CD4-positive, alpha-beta T cell (primary cell): ENCODE measurements at places on chromosomes 11 and 22. TPM values are rescaled to one million over a fixed set of nuclear protein-coding genes. Genes with fewer than 3 reads are reported as not detected.

Gene AMPD3
- total RNA-seq, result 14.1 TPM

Gene TYR
- total RNA-seq, result not detected

Gene OR2AG1
- total RNA-seq, result not detected

Gene OR56A1
- total RNA-seq, result not detected

Gene SCO2
- total RNA-seq, result 5.6 TPM

Gene PVALB
- total RNA-seq, result not detected

Gene CNIH2
- 4.1 TPM for total RNA-seq

Gene SLC22A12
- not detected for total RNA-seq

Gene ZW10
- total RNA-seq, result 2.0 TPM

- DNase-seq, result no peak
Measured at GRCh38 chr11:87137711-87138110, 100.0 kb downstream of the TMEM135 start.

DNA sequence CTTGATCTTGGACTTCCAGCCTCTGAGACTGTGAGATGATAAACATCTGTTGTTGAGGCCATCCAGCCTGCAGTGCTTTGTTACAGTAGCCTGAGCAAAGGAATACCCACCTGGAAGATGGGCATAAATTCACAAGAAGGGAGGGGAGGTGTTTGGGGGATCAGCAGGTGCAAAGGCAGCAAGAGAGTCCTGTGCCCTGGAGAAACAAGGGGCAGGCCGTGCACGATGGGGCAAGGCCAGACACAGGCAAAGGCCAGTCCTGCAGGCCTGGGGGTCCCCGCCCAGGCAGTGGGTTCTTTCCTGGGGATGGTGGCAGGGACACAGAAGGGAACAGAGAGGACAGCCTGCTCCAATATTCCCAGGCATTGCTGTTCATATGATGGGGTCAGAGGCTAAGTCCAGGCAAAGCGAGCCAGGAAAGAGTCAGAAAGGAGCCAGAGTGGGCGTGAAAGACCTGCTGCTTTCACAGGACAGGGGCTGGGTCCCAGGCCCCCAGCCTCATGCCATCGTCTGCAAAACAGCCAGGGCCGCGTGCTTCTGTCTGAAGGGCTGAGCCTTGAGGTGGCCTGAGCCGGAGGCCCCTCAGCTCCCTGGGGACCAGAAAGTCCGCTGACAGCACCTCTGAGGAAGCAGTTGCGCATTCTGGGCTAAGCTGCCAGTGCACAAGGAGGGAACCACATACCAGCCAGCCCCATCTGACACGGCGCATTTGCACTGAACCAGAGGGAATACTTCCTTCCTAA, 48.8 kb downstream of the MYEOV start:
- no peak for DNase-seq

GRCh38 chr22:48871176-48871840, 956.4 kb downstream of the BRD1 start:
- no peak for DNase-seq

DNA sequence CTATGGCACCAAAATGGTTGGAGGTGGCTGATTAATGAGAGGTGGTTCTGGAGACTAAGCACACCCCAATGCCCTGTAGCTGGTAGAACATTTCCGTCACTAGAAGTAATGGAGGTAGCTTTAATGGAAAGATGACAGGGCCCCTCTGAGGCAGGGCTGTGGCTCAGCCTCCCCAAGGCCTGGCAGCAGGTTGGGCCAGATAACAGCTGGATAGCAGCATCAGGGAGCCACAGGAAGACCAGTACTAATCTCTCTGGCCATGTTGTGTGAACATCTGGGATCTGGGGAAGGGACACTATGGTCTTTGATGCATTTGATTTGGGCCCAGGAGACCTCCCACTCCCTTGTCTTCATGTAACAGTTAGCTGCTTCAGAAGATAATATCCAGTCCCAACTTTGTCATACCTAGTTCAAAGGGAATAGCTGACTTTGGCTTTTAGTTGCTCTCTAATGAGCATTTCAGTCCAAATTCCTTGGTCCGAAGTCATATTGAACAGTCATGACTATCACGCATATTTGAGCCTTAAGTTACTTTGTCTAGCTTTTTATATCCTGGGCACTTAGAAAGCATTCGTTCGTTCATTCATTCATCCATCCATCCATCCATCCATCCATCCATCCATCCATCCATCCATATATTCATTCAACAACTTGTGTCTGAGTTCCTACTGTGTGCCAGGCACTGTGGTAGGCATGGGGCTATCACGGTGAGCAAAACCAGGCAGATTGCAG, 53.0 kb upstream of the LMO2 start:
- no peak for DNase-seq

- no peak for DNase-seq
Measured at GRCh38 chr22:25919452-25919851, 177.5 kb downstream of the MYO18B start.

DNA sequence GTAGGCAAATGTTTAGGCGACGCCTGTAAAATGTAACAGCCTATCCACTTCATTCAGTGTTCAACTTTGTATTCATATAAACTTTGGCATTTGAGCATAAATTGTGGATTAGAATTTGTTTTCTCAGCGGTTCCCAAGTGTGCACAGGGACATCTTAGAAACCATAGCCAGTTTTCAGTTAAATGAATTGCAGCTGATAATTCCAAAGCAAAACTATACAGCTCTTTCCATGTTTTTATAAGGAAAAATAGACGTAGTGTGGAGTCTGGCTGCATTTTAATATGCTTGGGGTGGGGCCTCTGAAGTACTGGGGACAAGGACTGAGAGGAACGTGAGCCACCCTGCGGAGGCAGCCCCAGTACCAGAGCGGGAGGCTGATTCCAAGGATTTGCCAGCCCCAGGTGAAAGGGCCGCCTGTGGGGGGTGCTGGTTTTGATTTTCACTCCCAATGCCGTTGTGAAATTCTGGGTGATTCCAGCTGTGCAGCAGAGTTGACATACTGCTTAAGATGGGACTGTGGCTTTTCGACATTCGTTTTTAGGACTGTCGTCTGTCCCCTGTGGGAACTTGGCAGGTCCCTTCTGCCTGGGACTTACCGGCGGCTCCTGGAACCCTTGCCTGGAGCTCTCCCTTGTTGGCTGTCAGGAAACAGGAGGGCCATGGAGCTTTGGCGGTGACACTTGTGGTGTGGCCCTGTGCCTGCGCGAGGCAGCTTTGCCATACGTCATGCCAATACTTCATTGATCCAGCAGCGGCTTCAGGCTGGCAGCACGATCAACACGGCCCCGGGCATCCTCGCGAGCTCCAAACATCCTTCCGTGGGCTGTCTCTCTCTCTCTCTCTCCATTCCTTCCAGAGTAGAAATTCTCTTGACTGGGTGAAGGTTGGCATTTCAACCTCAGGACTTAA, 370.9 kb downstream of the TBC1D22A start:
- DNase-seq, result no peak

DNA sequence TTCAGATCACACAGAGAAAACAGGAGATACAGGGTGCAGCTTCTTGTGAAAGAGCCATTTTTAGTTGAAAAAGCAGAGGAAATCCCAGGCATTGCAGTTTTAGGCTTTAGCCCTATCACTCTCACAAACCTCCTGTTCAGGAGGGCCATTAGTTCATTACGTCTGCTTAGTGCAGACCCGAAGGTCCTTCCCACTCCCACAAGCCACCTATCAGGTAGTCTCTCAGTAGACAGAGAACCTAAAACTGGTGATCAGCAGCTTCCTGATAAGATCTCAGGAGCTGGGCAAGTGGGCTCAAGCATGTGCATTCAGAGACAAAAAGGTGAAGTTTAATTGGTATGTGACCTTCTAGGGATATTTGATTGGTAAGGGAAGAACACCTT, 4.3 kb downstream of the GLYAT start:
- no peak for DNase-seq

DNA sequence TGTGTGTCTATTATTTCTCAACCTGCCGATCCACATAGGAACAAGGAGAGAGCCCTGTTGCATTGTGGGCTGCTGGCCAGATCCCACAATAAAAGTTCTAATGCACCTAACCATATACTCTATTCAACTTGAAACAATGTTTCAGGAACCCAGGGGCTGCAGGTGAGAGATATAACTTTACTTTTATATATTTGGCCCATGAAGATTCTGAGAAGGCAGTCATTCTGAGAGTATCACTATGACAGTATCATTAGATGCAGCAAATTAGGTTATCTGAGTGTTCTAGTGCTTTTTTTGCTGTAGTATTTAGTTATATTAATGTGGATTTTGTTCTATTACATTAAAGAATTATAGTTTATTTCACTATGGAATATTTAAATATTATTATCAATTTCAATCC, 655.1 kb upstream of the ARHGAP42 start:
- no peak for DNase-seq

DNA sequence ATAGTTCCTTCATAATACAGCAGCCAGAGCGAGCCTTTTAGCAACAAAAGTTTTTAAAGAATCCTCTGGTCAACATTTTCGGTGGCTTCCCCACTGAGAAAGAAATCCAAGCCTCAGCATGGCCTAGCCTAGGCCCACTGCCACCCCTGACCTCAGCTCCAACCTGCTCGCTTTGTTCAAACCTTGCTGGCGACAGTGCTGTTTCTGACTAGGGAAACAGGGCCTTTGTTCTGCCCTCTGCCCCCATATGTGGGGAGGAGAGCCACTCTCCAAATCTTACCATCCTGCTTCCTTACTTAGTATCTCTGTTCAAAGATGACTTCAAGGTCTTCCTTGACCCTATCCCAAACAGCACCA, 95.8 kb downstream of the CCDC83 start:
- DNase-seq, result no peak

- DNase-seq, result no peak
Measured at GRCh38 chr11:67379061-67380058, 6.0 kb upstream of the CLCF1 start.

DNA sequence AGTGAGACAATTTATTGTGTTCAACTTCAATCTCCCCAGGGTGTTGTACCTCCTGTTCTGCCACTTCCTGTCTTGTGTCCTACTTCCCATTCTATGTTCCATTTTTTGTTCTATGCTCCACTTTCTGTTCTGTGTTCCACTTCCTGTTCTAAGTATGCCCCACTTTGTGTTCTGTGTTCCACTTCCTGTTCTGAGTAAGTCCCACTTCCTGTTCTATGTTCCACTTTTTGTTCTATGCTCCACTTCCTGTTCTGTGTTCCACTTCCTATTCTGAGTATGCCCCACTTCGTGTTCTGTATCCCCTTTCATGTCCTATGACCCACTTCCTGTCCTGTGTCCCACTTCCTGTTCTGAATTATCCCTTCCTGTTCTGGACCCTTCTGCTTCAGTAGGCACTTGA, 732.7 kb downstream of the TBC1D22A start:
- no peak for DNase-seq

GRCh38 chr22:38753948-38754750, 1.6 kb downstream of the SUN2 start:
- DNase-seq, result no peak

GRCh38 chr11:127926721-127927120, 660.6 kb downstream of the ETS1 start:
- DNase-seq, result no peak

GRCh38 chr22:37018815-37019308, 385 bp downstream of the TST start:
- DNase-seq, result no peak

GRCh38 chr11:131684111-131685060, 314.0 kb downstream of the NTM start:
- DNase-seq, result no peak

GRCh38 chr11:95324826-95325225, 93.8 kb upstream of the SESN3 start:
- no peak for DNase-seq

DNA sequence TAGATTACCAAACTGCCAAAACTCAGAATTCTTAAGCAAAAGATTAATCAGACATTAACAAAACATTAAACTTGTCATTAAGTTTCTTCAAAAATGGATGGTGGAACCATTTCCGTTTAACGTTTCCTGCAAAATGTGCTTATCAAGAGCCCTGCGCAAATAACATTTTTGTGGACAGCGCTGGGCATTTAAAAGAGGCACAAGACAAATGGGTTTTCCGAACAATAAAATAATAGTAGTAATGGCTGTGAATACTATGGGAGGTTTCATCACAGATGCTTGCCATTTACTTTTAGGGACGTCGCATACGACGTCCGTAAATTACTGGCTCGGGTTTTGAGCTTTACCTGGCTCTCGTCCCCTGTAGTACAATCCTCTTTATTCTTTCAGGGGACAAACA, 1.1 kb downstream of the NPAT start:
- no peak for DNase-seq

DNA sequence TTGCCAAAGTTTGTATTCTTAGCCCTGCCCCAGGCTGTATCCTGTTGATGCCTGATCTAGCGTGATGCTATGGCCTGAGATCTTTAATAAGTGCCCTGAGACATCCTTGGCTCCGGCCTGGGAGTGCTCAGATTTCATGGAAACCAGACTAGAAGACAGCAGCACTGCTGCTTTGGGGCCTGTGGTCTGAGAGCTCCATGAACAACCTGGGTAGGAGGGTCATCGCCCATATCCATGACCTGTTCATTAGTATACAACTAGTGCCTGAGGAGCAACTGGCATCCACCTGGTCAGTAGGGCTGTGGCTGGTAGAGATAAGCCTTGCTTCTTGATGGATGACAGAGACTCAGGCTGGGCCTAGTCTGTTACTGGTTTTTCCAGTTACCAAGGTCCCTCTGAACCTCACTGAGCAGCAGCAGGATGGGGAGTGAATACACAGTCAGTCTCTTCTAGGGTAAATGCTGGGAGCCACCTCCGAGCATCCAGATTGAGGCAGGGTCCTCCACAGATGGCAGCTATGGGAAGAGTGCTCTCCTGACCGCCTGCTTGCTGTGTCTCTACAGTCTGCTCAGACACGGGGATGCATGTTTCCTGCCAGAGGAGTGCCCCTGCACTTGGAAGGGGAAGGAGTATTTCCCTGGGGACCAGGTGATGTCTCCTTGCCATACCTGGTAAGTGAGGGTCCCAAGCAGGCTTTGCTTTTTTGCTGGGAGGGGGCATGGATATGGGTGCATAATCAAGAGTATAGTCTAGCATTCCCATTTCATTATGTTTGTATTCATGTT, 39.0 kb downstream of the OTOG start:
- DNase-seq, result no peak

DNA sequence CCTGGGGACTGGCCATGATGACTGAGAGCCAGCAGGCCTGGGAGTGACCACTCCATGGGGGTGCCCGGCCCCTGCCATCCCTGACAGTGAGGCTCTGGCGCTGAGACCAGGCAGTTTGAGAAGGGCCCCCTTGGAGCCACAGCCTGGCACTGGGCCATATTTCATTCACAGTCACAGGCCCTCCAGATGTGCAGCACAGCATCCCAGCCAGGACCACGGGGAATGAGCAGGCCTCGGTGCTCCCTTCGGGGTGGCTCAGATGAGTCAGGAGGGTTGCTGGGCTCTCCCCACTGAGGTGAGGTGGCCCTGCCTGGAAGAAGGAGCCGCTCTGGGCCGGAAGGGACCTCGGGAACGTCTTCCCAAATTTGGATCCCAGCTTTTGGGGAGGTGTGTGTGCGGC, 53.0 kb downstream of the GRAMD4 start:
- no peak for DNase-seq

GRCh38 chr11:64519541-64519940, 71.5 kb upstream of the SLC22A12 start:
- no peak for DNase-seq
